HCEC 1CT (cell line): ENCODE measurements at places on chromosomes 7 and 10.
A peak's percentile ranks its signal among the peaks of the same experiment; 100 is the strongest.

- no peak for DNase-seq
Observed at GRCh38 chr7:141013345-141013715, 1.4 kb downstream of the MRPS33 start.

GRCh38 chr7:151752816-151753595 is 123.9 kb downstream of the PRKAG2 start:
- no peak for DNase-seq

GRCh38 chr7:17651341-17651740 is 289.0 kb downstream of the SNX13 start:
- peak; percentile 20 for DNase-seq

GRCh38 chr10:3524086-3524960 is 260.7 kb downstream of the KLF6 start:
- no peak for DNase-seq

GRCh38 chr7:144037414-144038035 is 11.2 kb upstream of the OR2A5 start:
- no peak for DNase-seq

DNA sequence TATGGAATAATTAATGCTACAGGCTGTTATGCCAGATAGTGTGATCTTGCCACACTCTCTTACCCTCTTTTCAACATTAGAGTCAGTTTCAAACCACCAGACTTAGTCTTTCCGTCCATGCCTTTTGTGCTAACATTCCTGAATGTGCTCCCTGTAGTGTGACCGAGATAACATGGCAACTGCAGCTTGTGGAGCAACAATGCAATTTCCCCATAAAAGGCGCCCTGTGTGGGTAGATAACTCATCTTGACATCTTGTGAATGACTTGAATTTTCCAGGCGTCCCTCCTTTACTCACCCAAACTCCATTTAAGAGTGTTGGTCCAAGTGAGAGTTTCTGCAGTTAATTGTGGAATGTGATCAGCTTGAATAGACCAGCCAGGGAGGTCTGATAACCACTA is 99.6 kb downstream of the DNAH11 start:
- no peak for DNase-seq

DNA sequence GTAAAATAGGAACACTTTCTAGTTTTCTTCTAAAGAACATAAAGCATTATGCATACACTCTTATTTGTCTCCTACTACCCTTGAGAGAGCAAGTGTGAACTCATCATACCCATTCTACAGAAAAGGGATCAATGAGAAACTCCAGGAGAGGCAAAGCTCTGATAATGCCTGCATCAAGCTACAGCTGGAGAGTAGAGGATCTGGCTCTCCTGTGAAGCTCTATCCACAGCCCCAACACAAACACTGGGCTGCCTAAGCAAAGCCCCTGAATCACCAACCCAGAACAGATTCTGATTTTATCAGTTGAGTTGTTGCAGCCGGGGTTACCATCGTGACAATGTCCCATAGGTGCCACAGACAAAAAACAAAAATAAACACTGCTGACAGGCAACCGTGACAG is 74.9 kb downstream of the NUDCD3 start:
- no peak for DNase-seq

DNA sequence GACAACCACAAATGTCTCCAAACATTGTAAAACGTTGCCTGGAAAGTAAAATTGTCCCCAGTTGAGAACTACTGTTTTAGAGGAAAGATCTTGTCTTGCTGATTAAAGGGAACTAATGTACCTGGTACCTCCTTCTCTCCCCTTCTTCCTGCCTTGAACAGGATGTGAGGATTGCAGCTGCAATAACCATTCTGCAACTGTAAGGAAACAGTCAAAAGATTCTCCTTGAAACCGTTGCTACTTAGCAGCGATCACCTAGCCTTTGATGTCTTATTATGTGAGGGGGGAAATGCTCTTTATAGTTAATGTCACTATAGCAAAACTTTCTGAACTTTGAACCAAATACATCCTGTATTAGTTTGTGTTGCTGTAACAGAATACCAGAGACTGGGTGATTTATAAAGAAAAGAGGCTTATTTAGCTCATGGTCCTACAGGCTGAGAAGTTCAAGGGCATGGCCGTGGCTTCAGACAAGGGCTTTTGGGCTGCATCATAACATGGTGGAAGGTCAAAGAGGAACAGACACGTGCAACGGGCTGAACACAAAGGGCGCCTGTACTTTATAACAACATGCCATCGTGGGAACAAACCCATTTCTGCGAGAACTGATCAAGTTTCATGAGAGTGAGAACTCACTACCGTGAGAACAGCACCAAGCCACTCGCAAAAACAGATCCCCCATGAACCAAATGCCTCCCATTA is 54.2 kb upstream of the PARD3 start:
- no peak for DNase-seq

DNA sequence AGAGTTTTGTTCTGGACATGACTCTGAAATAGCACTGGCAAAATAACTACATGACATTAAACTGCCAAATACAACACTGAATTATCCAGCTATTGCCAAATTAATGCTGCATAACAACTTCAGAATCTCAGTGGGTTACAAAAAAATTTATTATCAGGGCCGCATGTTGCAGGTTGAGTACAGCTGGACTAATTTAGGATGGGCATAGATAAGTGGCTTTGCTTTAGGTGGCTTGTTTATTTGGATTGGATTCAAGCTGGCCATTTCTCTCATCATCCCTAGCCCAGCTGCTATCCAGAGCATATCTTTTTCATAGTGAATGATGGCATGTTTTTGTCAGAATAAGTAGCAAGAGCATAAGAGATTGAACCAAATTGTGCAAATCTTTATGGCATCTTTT is 1277.1 kb downstream of the REEP3 start:
- DNase-seq = no peak

- no peak for DNase-seq
Observed at GRCh38 chr10:21172542-21172929, 275.4 kb upstream of the NEBL start.

DNA sequence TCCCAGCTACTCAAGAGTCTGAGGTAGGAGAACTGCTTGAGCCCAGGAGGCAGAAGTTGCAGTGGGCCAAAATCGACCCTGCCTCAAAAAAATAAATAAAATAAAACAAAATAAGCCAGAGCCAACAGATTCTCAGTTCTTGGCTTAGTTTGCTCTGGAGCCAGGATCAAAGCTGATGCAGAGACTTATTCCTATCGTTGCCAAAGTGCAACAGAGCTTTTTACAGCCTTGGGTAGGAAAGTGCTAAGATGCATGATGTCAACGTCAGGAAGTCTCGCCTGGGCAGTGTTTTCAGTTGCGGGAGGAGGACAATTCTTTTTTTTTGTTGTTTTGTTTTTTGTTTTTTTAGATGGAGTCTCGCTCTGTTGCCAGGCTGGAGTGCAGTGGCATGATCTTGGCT is 43.8 kb upstream of the CYTH3 start:
- no peak for DNase-seq

GRCh38 chr7:25851332-25852210 is 300.4 kb upstream of the NFE2L3 start:
- peak; percentile 73 for DNase-seq

GRCh38 chr7:143499246-143499645 is 21.6 kb downstream of the TAS2R41 start:
- no peak for DNase-seq
